Caudate nucleus (tissue), 63 donors: ENCODE measurements at places on chromosomes 4 and X.

DNA sequence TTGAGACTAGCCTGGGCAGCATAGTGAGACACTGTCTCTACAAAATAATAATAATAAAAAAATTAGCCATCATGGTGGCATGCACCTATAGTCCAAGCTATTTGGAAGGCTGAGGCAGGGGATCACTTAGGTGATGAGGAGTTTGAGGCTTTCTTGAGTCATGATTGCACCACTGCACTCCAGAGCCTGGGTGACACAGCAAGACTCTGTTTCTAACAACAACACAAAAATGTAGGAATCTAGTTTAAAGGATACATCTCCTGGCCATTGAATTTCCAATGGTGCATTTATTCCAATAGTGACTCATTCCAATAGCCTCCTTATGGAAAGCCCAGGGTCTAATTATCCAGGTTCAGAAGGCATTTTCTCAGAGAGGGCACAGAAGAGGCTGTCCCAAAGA, 21.9 kb upstream of the HERC6 start:
- no peak for DNase-seq

DNA sequence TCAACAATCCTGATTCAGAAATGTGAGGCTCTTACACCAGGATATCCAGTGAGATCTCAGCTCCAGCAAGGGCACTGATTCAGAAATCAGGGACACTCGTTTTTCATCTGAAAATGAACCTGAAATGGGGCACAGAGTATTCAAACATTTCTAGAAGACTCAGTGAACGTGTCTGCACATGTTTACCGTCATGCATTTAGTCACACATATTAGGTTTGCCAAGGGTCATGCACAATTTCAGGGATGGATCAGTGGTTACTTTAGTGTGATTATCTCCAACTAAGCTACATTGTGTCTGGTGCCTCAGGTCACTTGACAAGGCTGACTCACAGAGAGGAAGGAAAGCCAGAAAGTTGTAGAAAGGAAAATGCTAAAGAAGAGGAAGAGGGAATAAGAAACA, 33.6 kb upstream of the SPANXN2 start:
- DNase-seq, result no peak

DNA sequence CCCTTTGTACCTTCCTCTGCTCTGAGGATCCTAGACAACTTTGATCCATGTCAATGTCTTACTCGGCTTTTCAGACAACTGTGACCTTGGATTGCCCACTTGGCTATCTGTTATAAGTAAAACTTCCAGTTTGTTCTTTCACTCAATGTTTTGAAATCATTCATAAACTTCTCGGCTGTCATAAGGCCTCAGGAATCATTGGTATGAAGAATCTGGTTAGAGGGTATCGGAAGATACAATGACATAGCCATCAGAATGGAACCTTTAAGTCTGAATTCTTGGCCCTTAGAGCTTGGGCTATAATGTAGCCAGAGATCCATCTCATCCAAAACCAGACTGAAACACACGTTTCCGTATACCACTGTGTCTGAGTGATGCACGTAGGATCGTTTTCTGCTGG, 59.0 kb upstream of the WDR1 start:
- DNase-seq, result no peak

GRCh38 chr4:113979905-113980615, 613 bp upstream of the ARSJ start:
- DNase-seq, result no peak

DNA sequence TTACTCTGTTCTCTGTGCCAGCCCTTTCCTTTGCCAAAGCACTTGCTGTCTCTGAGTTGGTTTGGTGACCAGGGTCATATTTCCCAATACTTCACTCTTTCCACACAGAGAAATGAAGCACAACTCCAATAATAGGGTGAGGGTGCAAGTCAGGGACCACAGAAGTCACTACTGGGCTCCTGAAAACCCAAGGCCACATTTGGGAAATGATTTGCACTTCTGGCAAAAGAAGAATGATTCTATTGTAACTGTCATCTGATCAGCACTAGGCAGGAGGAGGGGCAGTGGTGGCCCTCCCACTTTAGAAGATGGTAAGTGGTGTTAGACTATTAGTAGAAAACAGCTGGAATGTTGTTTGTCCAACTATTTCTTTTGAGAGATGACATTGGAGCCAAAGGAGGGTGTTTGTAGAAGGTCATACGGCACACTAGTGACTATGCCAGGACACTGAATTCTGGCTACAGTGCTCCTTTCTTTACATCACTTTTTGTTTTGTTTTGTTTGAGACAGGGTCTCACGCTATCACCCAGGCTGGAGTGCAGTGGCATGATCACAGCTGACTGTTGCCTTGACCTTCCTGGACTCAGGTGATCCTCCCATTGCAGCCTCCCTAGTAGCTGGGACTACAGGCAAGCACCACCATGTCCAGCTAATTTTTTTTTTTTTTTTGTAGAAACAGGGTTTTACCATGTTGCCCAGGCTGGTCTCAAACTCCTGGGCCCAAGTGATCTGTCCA, 10.8 kb upstream of the HADH start:
- peak; percentile 36 for DNase-seq

DNA sequence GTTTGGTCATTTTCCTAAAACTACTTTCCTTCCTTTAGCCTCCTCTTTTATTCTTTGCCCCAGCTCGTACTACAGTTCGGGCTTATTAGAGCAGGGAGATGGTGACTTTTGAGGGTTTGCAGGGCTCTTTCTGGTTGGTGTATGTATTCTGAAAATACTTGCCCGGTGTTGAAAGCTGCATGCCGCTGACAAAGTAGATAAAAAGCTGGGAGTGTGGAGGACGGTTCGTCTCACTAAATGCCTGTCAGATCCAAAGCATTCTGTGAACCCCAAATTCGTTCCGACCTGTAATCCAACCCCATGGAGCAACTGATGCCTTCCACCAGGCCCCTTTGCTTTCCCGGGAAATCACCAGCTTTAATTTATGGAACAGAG, 19.2 kb downstream of the TRIM2 start:
- DNase-seq, result no peak

GRCh38 chr4:124754681-124755080, 42.1 kb upstream of the ANKRD50 start:
- DNase-seq, result no peak

DNA sequence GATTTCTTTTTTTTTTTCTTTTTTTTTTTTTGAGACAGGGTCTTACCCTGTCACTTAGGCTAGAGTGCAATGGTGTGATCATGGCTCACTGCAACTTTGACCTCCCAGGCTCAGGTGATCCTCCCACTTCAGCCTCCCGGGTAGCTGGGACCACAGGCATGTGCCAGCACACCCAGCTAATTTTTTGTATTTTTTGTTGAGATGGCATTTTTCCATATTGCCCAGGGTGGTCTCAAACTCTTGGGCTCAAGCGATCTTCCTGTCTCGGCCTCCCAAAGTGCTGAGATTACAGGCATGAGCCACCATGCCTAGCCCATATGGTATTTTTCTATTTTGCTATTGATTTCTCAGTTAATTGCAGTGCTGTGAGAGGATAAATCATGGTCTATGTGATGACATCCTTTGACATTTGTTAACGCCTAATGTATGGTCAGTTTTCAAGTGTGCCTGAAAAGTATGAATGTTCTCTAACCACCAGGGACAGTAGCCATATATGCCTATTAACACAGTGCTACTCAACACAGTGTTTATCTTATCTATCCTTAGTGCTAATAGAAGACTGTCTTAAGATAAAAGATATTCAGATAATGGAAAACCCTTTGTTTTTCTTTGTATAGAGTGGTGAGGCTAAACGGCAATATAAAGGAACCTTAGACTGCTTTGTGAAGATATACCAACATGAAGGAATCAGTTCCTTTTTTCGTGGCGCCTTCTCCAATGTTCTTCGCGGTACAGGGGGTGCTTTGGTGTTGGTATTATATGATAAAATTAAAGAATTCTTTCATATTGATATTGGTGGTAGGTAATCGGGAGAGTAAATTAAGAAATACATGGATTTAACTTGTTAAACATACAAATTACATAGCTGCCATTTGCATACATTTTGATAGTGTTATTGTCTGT, 9.1 kb upstream of the HSPA4L start:
- DNase-seq, result no peak
